ENCODE measurements at places on chromosomes 5 and 9.
A peak's percentile ranks its signal among the peaks of the same experiment; 100 is the strongest.

- DNase-seq: peak; percentile 78
Observed at GRCh38 chr5:143235423-143235822, 168.1 kb downstream of the NR3C1 start.

GRCh38 chr9:36316611-36317317, 58.5 kb upstream of the GNE start:
- no peak for DNase-seq

DNA sequence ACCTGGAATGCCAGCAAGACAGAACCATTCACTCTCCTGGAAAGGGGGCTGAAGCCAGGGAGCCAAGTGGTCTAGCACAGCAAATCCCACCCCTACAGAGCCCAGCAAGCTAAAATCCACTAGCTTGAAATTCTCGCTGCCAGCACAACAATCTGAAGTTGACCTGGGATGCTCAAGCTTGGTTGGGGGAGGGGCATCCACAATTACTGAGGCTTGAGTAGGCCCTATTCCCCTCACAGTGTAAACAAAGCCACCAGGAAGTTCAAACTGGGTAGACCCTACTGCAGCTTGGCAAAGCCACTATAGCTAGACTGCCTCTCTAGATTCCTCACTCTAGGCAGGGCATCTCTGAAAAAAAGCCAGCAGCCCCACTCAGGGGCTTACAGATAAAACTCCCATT, 17.3 kb downstream of the RIGI start:
- no peak for DNase-seq

GRCh38 chr5:155906046-155906445, 420.9 kb upstream of the SGCD start:
- no peak for DNase-seq

- no peak for DNase-seq
Observed at GRCh38 chr5:169978714-169979113, 1.6 kb downstream of the INSYN2B start.

DNA sequence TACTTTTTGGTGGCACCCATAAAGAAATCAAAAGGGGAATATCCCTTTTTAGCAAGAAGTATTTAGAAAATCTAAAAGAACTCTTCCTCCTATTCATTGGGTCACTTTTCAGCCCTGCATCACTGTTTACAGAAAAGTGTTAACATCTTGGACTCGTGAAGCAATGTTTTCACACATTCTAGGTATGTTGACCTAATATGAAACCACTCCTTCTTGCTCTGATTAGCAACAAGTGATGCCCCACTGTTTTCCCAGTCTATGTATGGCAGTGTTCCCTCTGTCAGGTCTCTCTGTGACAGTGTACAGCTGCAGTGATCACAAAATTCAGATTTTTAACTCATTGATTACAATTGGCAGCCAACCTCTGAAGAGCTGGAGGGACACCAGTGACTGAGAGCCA, 148.2 kb upstream of the SLC12A2 start:
- DNase-seq: no peak

DNA sequence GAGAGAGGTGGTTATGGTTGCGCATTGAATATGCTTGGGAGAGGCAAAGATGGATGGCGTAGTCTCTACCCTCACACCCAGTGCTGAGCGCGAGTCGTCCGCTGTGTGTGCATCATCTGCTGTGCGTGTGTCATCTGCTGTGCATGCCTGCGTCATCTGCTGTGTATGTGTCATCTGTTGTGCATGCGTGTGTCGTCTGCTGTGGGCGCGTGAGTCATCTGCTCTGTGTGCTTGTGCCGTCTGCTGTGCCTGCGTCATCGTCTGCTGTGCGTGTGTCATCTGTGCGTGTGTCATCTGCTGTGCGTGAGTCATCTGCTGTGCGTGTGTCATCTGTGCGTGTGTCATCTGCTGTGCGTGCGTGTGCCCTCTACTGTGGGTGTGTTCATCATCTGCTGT, 68.0 kb upstream of the IRX4 start:
- DNase-seq: no peak

DNA sequence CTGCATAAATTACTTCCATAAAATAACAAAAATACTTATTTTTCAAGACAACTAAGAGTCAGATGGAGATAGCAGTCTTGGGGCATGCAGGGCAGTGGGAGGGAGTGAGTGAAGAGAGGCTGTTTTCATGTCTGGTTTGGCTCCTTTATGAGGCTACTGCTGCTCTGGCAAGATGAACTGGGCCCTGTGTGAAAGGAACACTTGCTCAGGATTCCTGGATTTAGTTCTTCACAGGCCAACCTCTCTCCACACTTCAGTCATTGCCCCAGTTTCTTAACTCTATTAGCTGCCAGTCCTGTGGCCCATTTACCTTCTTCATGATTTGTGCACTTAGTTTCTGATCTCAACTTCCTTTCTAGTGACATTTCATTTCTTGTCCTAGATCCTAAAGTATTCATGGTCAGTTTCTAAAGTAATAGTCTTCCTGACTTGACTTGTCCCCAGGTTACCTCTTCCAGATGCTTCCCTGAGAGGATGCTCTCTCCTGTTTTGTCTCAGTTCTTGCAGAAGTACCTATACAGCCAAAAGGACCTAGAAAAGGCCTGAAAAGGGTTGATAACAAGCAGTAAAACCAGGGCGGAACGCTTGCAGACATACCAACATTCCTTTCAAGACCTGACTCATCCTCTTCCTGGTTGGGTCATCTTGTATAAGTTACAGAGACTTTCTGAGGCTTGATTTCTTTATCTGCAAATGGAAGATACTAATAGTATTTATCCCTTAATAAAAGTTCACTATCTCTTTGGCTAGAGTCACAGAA, 77.0 kb upstream of the ZFAND5 start:
- DNase-seq: peak; percentile 93

DNA sequence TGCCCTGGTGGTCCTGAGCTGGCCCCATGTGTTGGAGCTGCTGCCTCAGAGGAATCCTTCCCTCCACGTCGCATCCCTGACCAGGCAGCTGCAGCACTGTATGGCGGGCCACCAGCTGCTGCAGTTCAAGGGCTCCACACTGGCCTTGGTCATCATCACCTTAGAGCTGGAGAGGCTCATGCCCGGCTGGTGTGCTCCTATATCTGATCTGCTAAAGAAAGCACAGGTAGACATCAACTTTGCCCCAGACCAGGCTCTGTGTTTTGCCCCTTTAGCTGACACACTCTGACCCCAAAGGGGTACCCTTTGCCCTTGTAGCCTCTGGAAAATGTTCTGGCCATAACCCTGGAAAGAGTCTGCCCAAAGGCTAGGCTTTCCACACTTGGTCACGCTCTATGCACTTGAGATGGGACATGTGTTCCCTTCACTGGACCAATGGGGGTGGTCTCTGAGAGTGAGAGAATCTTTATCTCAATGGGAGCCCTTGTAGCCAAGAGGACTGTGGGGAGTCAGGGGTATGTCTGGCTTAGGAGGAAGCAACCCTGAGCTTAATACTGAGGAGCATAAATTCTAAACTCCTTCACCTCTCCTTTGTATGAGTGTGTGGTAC, 4.8 kb downstream of the CCNI2 start:
- DNase-seq: no peak

DNA sequence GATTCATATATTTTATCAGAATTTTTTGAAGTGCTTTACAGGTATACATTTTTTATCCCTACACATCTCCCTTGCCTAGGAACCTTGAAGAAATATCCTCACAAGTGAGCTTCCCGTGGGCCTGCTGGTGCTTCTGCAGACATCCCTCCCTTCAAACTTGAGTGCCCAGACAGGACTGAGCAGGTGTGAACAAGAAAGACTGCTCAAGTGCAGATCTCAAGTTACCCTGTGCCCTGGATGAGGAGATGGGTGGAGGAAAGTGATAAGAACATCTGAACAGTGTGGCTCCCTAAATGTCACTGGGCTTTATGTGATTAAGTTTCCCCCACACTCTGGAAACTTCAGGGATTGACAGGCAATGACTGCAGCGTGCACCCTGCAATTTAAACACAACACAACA, 209.8 kb downstream of the TLE1 start:
- no peak for DNase-seq

- DNase-seq: no peak
Observed at GRCh38 chr9:10007356-10007755, 605.4 kb downstream of the PTPRD start.

Measured in amniotic epithelial cell (primary cell).